ENCODE measurements at places on chromosomes 2 and 18.

- DNase-seq = no peak
- no peaks in the 10 kb centered on the region for H3K27me3 ChIP-seq
- H3K4me1 ChIP-seq = peaks cover 3% of the 10 kb centered on the region
- no peak overlapping the region for H3K27ac ChIP-seq
Observed at GRCh38 chr2:182917924-182918323, 51.5 kb upstream of the FRZB start.

GRCh38 chr18:68299906-68300305 is 415.0 kb downstream of the TMX3 start:
- no peaks in the 10 kb centered on the region for H3K4me1 ChIP-seq
- H3K4me3 ChIP-seq = no peak overlapping the region
- no peak overlapping the region for H3K27ac ChIP-seq
- H3K27me3 ChIP-seq = no peaks in the 10 kb centered on the region
- no peak for DNase-seq

DNA sequence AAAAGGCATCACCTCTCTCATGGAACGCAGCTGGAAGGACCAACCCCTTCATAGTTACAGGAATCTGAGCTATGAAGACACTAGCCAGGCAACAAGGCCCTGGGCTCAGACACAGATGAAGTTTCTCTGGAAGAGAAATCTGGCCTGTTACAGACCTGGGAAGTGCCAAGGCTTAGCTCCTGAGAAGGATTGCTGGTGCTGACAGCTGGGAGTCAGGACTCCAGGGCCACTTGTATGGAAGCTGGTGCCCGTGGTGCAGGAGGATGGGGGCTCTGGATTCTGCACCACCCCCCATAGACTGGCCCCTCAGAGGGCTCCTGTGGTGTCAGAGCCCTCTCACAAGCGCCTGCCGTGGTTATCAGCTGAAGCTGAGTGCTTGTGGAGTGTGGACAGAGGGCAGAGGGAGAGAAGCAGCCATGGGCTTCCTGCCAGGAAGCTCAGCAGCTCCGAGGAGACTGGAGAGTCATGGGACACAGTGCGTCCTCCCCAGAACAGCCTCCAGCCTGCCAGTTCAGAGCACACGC is 87.3 kb upstream of the LCLAT1 start:
- no peak overlapping the region for H3K27ac ChIP-seq
- no peaks in the 10 kb centered on the region for H3K27me3 ChIP-seq
- peaks cover 19% of the 10 kb centered on the region for H3K4me1 ChIP-seq
- H3K4me3 ChIP-seq = no peak overlapping the region
- no peaks in the 10 kb centered on the region for H3K36me3 ChIP-seq

DNA sequence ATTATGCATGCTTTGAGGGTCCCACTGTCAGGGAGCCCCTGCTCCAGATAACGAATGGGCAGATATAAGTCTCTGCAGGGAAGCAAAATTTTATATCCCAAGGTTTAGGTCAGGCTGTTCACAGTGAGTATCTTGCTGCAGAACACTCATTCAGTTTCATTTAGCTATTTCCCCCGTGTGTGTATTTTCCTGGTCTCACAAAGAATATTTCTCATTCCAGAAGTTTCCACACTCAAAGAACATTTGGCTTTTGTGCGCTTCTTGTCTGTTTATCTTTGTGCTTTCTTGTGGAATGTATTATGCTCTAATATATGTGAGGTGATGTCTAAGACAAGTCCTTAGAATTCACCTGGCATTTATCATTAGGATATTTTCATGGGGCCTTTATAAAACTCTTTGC is 140.4 kb upstream of the MMADHC start:
- H3K27me3 ChIP-seq = no peaks in the 10 kb centered on the region
- H3K36me3 ChIP-seq = no peaks in the 10 kb centered on the region
- H3K27ac ChIP-seq = no peak overlapping the region
- H3K4me3 ChIP-seq = no peak overlapping the region
- DNase-seq = no peak

GRCh38 chr2:96733931-96734330 is 5.9 kb downstream of the LMAN2L start:
- peaks cover 33% of the 10 kb centered on the region for H3K4me1 ChIP-seq
- no peak overlapping the region for H3K4me3 ChIP-seq
- no peaks in the 10 kb centered on the region for H3K27me3 ChIP-seq
- H3K27ac ChIP-seq = no peak overlapping the region
- DNase-seq = no peak
- H3K36me3 ChIP-seq = peaks cover 59% of the 10 kb centered on the region

- no peak for DNase-seq
- H3K36me3 ChIP-seq = no peaks in the 10 kb centered on the region
- H3K4me3 ChIP-seq = no peak overlapping the region
- no peaks in the 10 kb centered on the region for H3K4me1 ChIP-seq
Observed at GRCh38 chr2:120400551-120400950, 54.6 kb downstream of the INHBB start.

GRCh38 chr2:46539327-46540276 is 60.2 kb downstream of the TMEM247 start:
- H3K4me3 ChIP-seq = no peak overlapping the region
- peaks cover 80% of the 10 kb centered on the region for H3K4me1 ChIP-seq
- no peak overlapping the region for H3K27ac ChIP-seq
- no peaks in the 10 kb centered on the region for H3K27me3 ChIP-seq
- no peak for DNase-seq

- no peak overlapping the region for H3K4me3 ChIP-seq
- no peaks in the 10 kb centered on the region for H3K27me3 ChIP-seq
- no peak overlapping the region for H3K27ac ChIP-seq
- no peaks in the 10 kb centered on the region for H3K36me3 ChIP-seq
Observed at GRCh38 chr2:107258531-107259407, 372.8 kb upstream of the ST6GAL2 start.

- no peaks in the 10 kb centered on the region for H3K36me3 ChIP-seq
- H3K27me3 ChIP-seq = no peaks in the 10 kb centered on the region
Observed at GRCh38 chr2:199228887-199229819, 228.6 kb downstream of the SATB2 start.

GRCh38 chr2:214378455-214379103 is 32.3 kb upstream of the VWC2L start:
- DNase-seq = no peak
- H3K4me1 ChIP-seq = no peaks in the 10 kb centered on the region
- no peaks in the 10 kb centered on the region for H3K27me3 ChIP-seq
- H3K27ac ChIP-seq = no peak overlapping the region

- peaks cover 47% of the 10 kb centered on the region for H3K4me1 ChIP-seq
- H3K27ac ChIP-seq = peak overlapping the region; percentile 15
- H3K4me3 ChIP-seq = no peak overlapping the region
- DNase-seq = no peak
- peaks cover 8% of the 10 kb centered on the region for H3K36me3 ChIP-seq
Observed at GRCh38 chr18:35049111-35050027, 8.2 kb downstream of the MAPRE2 start.

DNA sequence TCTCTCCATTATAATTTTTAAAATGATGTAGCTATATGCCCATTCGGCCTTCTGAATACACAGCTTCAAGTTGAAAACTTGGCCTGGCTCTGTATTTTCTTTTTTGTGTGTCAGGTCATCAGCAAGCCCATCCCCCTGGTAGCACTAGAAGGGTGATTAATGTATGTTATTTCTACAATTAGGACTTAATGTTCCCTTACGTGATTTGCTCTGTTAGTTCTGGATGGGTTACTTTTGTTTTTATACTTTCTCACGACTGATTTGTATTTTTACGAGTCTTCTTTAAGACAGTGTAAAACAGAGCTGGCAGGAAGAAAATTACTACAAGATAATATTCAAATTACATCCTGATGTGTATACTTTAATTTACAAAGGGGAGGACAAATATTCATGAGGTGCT is 88.4 kb upstream of the RGPD4 start:
- H3K4me3 ChIP-seq = no peak overlapping the region
- H3K36me3 ChIP-seq = no peaks in the 10 kb centered on the region
- H3K27me3 ChIP-seq = no peaks in the 10 kb centered on the region
- DNase-seq = no peak

GRCh38 chr2:96161898-96162297 is 16.7 kb upstream of the DUSP2 start:
- no peak overlapping the region for H3K4me3 ChIP-seq
- no peaks in the 10 kb centered on the region for H3K27me3 ChIP-seq
- H3K4me1 ChIP-seq = peaks cover 73% of the 10 kb centered on the region
- H3K36me3 ChIP-seq = no peaks in the 10 kb centered on the region
- no peak for DNase-seq

DNA sequence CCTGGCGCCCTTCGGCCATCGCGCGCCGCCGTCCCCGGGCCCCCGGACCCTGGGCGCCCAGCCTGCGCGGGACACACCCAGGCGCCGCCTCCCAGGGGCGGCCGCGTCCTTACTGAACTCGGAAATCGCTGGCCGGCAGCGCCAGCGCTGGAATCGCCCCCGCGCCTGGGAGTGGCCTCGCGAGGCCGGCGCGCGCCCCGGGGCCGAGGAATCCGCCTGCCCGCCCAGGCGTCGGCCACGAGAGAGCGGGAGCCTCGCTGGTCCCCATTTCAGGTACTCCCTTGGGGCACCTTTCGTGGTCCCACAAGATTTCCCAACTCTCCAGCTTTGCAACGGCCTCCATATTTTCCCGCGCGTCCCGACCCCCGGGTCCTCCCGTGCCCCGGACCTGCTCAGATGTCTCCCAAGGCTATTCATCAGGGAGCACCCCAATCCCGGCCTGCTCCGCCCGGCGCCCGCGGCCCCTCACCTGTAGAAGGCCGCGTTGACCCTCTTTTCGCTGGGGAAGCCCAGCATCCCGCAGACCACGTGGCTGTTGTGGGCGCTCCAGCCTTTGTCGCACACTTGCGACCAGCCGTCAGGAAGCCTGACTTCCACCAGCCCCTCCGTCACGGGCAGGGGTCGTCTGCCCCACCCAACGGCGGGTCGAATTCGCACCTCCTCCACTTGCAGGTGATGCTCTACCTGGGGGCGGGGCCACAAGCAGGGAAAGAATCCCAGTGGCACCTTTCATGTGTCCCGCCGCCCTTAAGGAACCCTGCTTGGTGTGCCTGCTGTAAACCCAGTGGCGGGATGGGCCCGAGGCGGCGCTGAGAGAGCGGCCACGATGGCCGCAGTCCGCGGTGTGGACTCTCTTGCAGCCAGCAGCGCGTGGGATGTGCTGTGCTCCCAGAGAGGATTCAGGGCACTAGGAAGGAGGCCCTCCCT is 4.6 kb downstream of the LOXL3 start:
- peak overlapping the region; percentile 51 for H3K4me3 ChIP-seq
- H3K27me3 ChIP-seq = peaks cover 57% of the 10 kb centered on the region
- no peak overlapping the region for H3K27ac ChIP-seq
- H3K36me3 ChIP-seq = no peaks in the 10 kb centered on the region
- H3K4me1 ChIP-seq = peaks cover 17% of the 10 kb centered on the region

GRCh38 chr2:11748861-11749645 is 2.6 kb downstream of the LPIN1 start:
- H3K36me3 ChIP-seq = peaks cover 9% of the 10 kb centered on the region
- H3K27me3 ChIP-seq = no peaks in the 10 kb centered on the region
- DNase-seq = no peak
- H3K4me3 ChIP-seq = peak overlapping the region; percentile 92
